ENCODE measurements at places on chromosomes 2 and 18.

DNA sequence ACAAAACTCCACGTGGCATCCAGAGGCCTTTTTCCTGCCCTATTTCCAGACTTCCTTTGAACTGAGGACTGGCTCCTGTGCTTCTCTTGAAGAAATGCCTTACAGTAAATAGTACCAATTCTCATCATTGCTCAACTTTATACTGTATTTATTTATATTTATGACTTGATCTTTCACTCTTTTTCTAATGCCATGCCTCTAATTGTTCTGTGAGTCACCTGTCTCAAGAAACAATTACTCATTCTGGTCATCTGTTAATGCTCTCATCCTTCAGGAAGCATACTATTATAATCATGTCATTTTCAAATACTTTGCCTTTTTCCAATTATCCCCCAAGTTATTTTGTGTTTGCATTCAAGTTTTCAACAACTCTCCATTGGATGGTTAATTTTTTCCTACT, 85.9 kb downstream of the DCDC2C start:
- DNase-seq, result no peak

DNA sequence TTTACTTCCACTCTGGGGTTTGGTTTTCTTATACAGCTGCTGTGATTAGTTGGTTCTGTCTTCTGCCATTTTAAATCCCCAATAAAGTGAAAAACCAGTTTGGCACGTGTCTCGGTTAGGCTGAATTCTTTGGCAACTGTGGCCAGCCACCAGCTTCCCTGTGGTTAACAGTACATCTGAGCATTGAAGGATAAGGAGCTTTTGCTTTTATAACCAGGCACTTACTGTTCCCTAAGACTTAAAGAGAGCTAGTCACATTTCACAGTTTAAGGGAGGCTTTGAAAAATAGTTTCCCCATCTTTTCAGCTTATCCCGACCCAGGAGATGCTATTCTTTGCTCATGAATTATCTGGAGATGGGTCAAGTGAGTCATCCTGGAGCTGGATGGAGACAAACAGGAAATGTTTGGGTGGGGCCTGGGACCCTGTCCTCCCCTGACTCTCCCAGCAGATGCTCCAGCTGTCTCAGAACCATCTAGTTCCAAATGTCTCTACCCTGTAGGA, 57.3 kb upstream of the EML6 start:
- DNase-seq, result no peak

DNA sequence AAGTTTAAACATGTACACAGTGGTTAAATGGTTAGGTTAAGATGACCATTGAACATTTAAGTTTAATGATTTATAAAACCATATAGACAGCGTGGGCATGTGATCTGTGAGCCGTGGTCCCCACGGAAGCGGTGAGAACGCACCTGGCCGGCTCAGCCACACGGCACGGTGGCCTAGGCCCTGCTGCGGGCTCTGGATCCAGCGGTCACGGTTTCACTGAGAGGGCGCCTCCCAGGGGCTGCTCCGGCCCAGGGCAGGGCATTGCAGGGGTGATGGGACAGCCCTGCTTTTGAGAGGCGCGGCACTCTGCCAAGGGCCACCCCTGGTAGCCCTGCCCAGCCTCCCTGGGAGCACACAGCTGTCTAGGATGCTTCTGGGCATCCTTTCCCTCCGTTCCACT, 124.9 kb downstream of the RGPD3 start:
- no peak for DNase-seq

- no peak for DNase-seq
Observed at GRCh38 chr2:119482481-119483394, 41.5 kb downstream of the SCTR start.

DNA sequence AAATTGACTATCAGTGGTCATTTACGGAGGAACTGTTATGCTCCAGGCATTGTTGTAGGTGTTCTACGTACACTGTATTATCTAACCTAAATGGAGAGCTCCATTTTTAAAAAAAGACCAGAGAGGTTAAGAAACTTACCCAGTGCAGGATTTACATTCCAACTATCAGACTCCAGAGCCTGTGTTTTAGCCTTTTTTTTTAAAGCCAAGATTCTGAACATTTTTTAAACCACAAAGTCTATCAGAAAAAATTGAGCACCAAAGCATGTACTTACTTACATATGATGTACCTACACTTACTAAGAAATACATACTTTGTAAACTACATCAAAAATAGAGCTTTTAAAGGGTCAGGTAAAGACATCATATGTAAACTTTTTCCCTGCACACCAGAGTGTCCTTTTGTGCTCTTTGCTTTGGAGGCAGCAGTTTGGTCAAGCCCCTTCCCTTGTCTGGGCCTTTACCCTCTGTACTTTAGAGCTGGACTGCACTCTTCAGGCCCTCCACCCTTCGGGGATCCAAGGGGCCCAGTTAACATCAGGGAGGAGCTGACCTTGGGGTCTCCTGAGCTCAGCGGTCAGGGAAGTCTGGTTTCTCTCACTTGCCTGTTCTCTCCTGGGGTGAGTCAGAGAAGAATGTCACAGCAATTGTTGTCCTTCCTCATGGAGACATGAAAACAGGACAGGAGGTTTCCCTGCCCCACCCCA, 58.4 kb downstream of the ITGB1BP1 start:
- DNase-seq, result no peak

GRCh38 chr18:7809455-7809854, 242.3 kb downstream of the PTPRM start:
- no peak for DNase-seq

GRCh38 chr18:29962579-29962978, 1080.0 kb downstream of the DSC3 start:
- DNase-seq, result no peak

DNA sequence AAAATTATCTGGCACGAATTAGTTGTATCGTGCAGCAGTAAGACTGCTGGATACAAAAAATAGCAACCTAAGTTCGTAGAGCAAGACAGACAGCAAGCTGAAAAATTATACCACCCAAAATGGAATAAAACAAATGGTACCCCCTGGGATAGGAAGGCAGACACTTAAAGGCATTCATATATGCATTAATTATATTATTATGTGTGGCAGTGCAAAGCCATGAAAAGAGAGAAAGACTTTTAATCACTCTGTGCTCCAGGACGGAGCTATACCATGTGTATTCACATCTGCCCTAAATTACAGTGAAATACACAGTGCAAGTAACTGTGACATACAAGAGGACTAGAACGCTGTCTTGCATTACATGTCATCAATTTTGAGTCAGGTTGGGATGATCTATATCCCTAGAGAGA, 235.9 kb downstream of the GULP1 start:
- no peak for DNase-seq

DNA sequence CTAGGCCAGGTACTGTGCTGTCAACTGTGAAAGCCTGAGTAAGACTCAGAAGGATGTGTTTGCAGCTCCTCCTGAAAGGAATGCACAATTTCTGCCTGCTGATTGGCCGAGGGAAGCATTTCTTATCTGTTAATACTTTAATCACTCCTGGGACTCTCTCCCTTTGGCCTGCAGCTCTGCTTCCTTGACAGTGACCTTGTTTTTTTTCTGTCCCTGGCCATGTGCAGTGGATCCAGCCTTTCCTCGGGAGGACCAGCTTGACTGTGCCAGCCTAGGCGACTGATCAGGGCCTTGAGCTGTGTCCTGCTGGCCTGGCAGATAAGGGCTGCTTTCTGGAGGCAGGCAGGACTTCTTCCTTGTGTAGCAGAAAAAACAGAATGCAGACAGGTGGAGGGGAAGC, 10.0 kb downstream of the RNF144A start:
- DNase-seq, result no peak

DNA sequence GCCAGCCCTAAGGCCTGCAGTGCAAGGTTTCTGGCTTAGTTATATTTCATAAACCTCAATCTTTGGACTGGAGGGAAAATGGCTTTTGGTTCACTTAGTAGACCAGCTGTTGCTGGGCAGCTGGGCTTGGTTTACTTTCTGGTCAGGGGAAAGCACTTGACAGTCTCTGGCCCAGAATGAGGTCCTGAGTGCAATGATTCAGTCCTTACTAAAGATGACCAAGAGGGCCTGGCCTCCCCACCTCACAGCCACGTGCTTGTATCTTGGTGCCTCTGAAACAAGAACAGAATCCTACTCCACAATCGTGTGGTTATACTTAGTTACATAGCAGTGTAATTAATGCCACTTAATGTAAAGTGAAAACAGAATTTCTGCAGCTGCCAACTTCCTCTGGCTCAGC, 325.5 kb upstream of the MEIS1 start:
- DNase-seq, result no peak

DNA sequence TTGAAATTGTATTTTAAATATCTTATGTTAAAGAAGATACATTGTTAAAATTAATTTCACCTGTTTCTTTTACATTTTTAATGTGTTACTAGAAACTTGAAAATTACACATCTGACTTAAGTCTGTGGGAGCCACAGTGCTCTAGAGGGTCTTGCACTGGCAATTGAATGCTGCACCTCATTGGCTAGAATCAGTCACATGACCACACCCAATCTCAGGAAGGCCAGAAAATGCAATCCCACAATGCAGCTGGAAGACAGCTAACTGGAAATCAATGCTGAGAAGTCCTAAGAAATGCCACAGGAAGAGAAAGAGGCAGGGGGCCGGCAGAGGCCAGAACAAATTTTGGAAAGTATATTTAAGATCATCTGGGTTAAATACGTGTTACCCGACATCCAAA, 189.2 kb upstream of the POU3F3 start:
- DNase-seq, result no peak

GRCh38 chr2:239778861-239779558, 246.1 kb downstream of the NDUFA10 start:
- no peak for DNase-seq

GRCh38 chr2:157107877-157108276, 149.6 kb upstream of the GALNT5 start:
- DNase-seq, result no peak

- no peak for DNase-seq
Observed at GRCh38 chr18:23314672-23315071, 138.4 kb upstream of the RIOK3 start.

DNA sequence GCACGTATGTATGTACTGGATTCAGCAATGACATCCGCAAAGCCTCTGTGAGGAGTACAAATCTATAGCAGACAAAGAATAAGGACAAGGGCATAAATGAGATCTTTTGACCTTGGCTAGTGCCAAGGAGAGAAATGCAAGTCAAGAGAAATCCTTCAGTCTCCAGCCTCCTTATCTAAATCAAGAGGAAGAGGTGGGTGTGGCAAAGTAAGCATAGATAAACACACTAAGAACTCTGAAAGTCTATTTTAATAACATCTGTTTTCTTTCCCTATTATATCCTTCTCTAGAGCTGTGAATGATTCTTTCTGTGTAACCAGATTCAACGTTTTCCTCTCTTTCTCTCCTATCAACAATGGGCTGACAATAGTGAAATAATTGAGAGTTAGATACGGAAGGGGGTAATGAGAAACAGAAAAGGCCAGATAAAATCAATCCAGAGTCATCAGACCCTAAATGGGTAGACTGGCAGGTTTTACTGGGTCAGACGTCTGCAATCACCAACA, 118.5 kb upstream of the ZFP36L2 start:
- DNase-seq, result no peak

DNA sequence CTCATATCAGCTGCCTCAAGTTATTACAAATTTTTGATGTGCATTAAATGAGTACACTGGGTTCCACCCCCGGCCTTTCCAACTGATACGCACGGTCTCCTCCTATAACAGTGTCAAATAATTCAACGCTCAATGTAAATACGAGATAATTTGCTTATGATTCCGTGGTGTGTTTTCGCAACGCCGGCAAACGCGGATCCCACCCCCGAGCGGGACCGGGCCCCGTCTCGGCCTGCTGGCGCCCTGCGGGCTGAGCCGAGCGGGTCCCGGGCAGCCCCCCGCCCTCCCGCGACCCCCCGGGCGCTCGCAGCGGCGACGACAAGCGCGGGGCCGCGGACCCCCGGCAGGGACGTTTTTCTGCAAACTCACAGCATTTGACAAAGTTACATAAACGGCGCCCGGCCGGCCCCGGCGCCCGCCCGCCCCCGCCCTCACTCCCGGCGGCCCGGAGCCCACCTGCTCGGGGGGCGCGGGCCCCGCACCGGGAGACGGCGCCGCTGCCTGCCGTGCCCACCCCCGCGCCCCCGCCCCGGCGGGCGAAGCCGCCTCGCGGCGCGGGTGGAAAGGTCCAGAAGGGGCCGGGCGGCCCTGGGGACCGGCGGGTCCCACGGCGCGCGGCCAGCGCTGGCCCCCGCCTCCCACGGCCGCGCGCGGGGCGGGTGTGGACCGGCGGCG, 762 bp downstream of the HDAC4 start:
- DNase-seq, result peak; percentile 59

GRCh38 chr2:68238955-68239822, 13.1 kb downstream of the PPP3R1 start:
- no peak for DNase-seq

- DNase-seq, result no peak
Observed at GRCh38 chr2:43448011-43448821, 147.6 kb downstream of the THADA start.

GRCh38 chr2:164803776-164804466, 37.7 kb downstream of the COBLL1 start:
- no peak for DNase-seq

DNA sequence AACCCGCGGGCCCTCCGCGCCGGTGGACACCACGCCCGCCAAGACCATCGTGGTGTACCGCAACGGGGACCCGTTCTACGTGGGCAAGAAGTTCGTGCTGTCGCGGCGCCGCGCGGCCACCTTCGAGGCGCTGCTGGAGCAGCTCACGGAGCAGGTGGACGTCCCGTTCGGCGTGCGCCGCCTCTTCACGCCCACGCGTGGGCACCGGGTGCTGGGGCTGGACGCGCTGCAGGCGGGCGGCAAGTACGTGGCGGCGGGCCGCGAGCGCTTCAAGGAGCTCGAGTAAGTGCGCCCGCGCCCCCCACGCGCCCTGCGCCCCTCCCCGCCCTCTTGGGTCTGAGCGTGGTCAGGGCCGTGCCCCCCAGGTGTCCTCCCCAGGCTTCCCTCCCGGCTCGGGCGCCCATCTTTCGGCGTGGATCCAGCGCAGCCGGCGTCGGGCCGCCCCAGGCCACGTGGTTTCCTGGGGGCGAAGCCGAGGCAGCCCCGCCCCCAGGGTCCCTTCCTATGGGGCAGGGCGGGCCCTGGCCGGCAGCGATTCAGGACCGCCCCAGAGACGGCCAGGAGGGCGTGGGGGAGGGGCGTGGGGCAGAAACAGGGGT, 481 bp downstream of the DCDC2C start:
- no peak for DNase-seq

DNA sequence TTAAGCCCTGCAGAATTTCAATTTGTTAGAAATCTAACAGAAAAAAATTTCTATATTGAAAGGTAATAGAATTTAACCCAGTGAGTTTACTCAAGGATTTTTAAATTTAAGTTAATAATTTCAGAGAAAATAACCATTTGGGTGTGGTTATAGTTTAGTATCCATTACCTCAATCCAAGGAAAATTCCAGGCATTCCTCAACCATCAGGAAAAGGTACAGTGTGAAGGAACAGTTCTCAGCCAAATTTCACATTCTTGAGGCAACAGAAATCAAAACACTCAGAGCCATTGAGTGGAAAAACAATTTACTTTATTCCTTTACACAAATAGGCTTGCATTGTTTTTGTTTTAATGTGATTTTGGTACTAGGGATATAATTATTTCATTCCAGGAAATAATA, 45.6 kb downstream of the ONECUT2 start:
- DNase-seq, result no peak

- DNase-seq, result no peak
Observed at GRCh38 chr2:26587994-26588393, 53.2 kb downstream of the CIB4 start.

GRCh38 chr2:236714080-236714479, 144.5 kb downstream of the ACKR3 start:
- no peak for DNase-seq

- DNase-seq, result no peak
Observed at GRCh38 chr18:50720325-50720674, 99.5 kb downstream of the MRO start.
